ENCODE measurements at places on chromosomes 16 and 17.

GRCh38 chr16:52621651-52622050, 74.7 kb upstream of the TOX3 start:
- DNase-seq: no peak

DNA sequence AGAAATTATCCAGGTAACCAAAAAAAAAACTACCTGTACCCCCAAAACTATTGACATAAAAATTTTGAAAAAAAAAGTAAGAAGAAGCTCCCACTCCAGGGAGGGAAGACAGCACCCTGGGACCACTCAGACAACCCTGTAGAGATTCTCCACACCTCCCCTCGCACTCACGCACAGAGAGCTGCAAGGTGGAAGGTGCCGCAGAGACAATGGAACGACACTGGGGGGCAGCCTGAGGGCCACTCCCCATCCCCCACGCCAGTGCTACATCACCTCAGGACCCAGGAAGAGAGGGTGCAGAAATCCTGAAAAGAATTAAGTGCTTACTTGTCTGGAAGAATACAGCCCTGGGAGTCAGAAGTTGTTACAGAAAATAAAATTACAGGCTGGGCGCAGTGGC, 5.2 kb upstream of the CD79B start:
- DNase-seq: no peak

GRCh38 chr17:72116661-72117521, 3.9 kb upstream of the SOX9 start:
- no peak for DNase-seq

DNA sequence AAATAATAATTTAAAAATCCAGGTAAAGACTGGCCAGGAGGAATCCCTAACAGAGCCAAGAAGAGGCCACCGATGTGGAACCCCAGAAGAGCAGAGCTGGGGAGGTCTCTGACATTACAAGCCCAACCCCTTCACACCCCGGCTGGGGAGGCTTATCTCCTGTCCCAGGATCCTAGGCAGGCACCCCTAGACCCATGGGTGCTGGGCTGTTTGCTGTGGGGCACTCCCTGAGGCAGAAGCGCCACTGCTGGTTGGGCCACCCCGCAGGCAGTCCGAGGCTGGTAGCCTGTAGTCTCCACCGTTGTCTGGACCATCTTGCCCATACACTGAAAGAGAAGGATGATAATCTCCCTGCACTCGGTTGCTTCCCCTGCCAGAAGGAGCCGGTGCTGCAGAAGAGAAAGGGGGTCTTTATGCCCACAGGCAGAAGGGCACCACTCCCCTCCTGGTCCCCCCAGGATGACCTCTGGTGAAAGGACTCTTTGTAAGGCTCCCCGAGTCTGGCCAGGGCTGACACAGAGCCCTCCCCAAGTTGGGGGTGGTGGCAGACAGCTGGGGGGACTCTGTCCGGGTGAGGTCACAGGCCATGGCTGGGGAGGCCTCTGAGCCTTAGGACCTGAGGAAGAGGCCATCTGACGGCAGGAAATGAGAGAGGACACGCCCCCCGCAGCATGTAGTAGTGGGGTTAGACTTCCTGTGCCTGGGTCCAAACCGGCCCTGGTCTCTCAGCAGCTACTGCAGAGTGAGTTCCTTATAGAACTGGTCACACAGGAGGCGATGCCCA, 34.2 kb downstream of the CFAP20 start:
- DNase-seq: no peak

DNA sequence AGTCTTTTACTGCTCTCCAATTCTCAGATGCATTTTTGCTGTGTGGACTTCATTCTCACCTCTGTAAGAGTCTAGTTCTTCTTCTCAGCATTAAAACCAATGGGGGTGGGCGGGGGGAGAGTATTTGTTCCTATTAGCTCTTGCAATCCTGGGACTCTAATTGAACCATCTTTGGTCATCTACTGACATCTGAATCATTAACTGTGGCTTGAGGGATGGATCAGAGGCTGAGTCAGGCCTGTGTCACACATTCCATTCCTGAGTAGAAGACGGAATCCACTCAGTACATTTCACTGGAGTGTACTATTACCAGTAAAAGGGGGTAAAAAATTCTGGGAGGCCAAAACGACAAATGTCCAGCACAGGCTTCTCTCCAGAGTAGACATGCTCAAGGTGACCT, 12.8 kb upstream of the ZNF23 start:
- DNase-seq: no peak

DNA sequence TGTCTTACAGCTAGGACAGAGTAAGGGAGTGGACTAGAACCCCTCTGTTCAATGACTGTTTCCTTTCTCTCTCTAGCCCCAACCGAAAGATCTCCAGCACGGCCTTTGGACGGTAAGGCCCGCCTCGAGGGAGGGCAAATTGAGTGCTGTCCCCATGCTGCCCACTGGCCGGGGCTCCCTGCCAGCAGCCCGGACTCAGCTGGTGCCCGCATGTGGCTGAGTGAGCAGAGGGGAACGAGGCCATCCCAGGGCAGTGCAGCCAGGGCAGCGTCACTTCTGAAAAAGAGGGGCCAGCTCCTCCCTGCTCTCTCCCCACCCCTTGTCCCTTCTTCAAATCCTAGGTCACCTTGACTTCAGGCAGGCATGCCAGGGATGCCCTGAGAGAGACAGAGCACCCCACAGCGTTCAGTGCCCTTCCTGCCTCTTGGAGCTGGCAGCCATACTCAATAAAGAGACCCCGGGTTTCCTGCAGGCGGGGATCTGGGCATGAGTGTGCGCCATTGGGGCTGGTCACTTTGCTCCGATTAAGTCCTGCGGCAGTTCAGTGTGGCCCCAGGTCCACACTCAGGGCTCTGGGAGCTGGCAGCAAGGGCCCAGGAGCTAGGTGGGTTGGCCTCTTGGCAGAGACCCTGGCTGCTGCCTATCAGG, 130.9 kb downstream of the RAB11FIP4 start:
- no peak for DNase-seq

DNA sequence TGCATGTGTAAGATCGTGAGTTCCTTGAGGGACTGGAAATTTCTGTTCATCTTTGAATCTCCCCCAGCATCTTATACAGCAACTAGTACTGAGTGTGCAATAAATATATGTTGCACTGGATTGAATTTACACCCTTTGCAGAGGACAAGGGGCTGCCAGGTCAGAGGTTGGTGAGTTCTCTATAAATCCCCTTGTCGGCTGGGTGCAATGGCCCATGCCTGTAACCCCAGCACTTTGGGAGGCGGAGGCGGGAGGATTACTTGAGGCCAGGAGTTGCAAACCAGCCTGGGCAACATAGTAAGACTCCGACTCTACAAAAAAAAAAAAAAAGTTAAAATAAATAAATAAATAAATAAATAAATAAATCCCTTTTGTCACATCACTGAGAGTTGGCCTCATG, 9.4 kb upstream of the SP6 start:
- DNase-seq: no peak

DNA sequence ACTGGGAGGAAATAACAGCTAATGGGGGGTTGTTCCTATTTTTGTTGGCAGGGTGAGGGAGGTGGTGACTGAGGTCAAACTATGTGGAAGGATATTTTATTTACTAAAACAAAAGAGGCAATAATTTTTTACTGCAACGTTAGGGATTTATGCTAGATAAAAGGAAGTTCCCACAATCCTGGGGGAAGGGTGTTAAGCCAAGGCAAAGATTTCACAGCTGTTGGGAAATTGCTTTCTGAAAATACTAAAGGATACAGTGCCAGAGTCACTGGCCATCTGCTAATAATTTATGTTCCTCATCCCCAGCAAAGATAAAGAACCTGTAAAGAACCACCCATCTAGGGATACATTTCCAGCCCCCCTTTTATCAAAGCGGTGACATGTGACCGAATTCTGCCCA, 756.0 kb upstream of the RBFOX1 start:
- no peak for DNase-seq

- no peak for DNase-seq
Measured at GRCh38 chr17:58383892-58384462, 32.0 kb upstream of the SUPT4H1 start.

GRCh38 chr17:30337393-30337999, 3.6 kb upstream of the TMIGD1 start:
- no peak for DNase-seq

DNA sequence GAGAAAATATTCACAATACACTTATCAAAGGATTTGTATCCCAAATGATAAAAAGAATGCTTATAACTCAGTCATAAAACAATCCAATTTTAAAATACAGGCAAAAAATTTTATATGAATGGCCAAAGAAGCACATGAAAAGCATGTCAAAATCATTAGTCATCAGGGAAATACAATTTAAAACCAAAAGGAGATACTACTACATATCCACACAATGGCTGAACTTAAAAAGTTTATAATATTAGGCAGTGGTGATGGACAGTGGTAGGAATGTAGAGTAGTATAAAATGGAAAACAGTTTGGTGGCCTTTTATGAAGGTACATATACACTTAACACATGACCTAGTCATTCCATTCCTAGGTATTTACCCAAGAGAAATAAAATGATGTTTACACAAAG, 12.2 kb downstream of the CMC2 start:
- DNase-seq: no peak

- peak; percentile 81 for DNase-seq
Measured at GRCh38 chr17:74373838-74374606, 6.7 kb downstream of the GPR142 start.

GRCh38 chr16:70695331-70696070, 9.6 kb upstream of the MTSS2 start:
- DNase-seq: peak; percentile 86

GRCh38 chr17:56074361-56074890, 78.8 kb upstream of the ANKFN1 start:
- DNase-seq: no peak

- DNase-seq: no peak
Measured at GRCh38 chr16:29819506-29819905, 756 bp upstream of the MVP start.

- DNase-seq: no peak
Measured at GRCh38 chr17:48269209-48269608, 160.8 kb downstream of the SKAP1 start.

DNA sequence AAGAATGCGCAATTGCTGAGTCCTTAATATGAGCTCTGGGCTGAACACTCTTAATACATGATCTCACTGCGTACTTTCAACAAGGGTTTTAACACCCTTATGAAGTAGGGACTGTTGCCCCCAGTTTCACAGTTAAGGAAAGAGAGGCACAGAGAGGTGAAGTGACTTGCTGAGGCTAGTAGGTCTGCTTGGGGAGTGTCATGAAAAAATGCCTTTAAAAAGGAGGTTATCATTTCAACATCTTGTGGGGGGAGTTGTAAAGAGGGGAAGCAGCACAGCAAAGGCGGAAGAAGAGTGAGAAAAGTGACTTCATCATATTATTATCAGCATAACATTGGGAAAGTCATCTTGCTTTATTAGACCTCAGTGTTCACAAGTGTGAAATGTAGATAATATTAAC, 2.1 kb downstream of the CCL4L2 start:
- DNase-seq: no peak

- DNase-seq: no peak
Measured at GRCh38 chr17:17513626-17514025, 17.4 kb upstream of the RASD1 start.

DNA sequence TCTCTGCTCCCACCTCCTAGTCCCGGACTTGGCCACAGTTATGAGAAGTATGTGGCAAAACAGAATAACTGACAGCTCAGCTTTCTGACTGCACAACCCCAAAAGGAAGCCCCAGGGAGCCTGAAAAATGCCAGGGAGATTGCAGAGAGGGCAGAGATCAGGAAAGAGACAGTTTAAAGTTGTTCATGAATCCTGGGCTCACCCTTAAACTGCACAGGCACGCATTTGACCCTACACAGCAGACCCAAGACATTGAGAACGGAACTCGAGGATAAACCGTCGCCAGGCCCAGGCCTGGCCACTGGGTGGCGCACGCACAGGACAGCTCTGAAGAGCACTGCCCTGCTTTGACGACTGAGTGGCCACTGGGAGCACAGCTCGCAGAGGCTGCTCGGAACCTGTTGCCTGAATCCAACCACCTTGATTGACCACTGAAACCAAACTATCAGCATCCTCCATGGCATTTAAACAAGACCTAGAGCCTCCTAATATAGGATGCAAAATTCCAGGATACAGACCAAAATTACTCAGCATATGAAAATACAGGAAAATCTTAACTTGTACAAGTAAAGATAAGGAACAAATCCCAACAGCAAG, 114.0 kb downstream of the C16orf95 start:
- DNase-seq: peak; percentile 4

DNA sequence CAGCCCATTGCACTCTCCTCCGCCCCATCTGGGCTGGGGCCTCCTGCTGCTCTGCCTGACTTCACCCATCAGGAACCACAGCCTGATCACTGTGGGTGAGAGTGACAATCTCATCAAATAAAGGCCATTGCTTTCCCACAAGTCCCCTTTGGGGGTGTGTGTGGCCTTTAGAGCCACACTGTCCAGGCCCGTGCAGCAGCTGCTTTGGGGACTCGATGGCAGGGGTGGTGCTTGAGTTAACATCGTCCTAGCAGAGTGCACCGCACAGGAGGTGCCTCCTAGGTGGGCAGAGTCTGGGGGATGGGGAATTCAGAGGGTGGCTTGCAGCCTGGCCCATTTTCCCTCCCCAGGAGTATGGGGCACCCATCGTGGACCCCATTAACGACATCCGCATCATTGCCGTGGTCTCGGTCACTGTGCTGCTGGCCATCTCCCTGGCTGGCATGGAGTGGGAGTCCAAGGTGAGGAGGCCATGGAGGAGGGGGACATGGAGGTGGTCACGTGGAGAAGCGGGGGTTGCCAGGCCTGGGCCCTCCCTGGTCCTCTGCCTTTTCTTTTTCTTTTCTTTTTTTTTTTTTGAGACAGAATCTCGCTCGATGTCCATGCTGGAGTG, 5.4 kb downstream of the SLC12A3 start:
- DNase-seq: no peak

DNA sequence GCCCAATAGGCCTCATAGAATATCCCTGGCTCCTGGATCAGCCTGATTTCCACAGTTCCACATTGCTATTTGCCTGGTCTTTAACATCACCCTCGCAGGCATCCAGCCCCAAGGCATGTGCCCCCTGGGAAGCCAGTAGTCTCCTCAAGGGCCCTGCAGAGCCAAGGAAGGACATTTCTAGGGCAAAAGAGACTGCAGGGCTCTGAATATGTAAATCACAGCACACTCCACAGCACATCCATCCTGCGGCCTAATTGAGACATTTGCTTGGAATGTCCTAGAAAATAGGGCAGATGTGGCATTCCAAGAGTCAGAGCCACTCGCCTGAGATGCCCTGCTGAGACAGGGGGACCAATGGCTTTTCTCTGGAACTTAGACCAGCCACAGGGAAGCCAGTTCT, 11.4 kb upstream of the C16orf78 start:
- no peak for DNase-seq

- DNase-seq: no peak
Measured at GRCh38 chr16:8564934-8565345, 25.4 kb downstream of the TMEM114 start.

GRCh38 chr16:62869837-62870236, 833.6 kb upstream of the CDH8 start:
- DNase-seq: no peak

DNA sequence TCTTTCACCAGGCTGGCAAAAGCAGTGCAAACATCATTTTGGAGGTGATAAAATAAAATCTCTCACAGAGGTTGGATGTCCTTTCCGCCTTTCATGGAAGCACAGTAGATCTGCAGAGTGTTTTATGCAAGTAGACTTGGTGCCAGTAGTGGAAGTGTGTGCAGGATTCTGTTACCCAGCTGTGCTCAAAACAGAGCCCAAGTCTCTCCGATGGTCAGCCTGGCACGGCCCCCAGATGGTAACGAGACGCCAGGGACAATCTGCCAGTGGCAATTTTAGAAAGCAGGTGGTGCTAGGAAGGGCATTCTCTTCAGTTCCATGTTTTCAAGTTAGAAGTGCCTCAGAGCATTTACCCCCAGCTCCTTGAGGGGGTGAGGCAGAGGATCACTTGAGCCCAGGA, 1.5 kb upstream of the MTHFSD start:
- no peak for DNase-seq
